Caco-2 (cell line): ENCODE measurements at places on chromosomes 13 and 19.

GRCh38 chr13:37345869-37346268 lies 240.4 kb upstream of the CSNK1A1L start:
- no peak for DNase-seq

DNA sequence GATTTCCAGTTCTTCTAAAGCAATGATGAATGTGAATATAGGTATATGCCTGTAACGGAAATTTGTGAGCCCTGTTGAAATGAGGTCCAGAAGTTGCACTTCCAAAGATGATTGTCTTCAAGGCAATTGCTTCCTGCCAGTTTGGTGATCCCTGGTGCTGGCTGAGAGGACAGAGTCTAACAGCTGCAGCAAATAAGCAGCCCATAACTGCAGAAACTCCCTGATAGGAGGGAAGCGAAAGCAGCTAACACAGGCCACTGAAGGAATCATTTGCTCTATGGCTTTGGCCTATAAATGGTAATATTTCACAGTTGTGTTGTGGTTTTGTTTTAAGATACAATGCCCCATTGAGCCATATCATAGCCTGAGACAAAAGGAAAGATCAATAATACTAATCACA lies 451.5 kb upstream of the MIR17HG start:
- no peak for DNase-seq

- DNase-seq = peak; percentile 14
These were observed 139.6 kb downstream of the CACNA1A start for GRCh38 chr19:13366529-13367143.

GRCh38 chr13:43783820-43784219 lies 3.0 kb downstream of the ENOX1 start:
- peak; percentile 57 for DNase-seq

DNA sequence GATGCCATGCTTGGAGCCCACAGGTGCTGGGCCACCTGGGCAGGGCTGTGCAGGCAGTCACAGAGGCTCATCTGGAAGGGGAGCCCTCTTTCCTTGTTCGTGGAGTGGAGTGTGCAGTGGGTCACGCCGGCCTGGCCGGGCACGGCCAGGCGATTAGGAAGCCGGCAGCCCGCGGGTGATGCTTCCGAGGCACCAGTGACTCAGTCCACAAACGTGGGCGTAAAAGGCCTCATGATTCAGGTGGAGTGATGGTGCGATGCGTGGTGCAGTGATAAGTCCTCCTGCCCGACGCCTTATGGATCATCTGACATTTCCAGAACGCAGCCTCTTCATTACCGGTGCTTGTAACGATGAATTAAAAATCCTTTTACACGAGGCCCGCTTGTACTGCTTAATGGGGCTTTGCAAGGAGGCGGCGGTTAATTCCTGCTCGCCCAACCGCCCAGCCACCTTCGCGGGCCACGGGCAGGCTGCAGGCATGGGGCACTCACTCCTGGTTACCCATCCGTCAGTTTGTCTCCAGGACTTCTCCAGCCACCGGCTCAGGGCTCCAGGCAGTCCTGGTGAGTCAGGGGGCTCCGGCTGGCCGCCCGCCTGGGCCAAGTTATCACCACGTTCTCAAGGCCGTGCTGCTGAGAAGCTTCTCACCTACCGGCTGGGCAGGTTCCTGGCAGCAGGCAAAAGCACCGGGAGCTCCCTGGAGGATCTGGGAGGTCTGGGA lies 172.4 kb downstream of the KDM4B start:
- DNase-seq = no peak

DNA sequence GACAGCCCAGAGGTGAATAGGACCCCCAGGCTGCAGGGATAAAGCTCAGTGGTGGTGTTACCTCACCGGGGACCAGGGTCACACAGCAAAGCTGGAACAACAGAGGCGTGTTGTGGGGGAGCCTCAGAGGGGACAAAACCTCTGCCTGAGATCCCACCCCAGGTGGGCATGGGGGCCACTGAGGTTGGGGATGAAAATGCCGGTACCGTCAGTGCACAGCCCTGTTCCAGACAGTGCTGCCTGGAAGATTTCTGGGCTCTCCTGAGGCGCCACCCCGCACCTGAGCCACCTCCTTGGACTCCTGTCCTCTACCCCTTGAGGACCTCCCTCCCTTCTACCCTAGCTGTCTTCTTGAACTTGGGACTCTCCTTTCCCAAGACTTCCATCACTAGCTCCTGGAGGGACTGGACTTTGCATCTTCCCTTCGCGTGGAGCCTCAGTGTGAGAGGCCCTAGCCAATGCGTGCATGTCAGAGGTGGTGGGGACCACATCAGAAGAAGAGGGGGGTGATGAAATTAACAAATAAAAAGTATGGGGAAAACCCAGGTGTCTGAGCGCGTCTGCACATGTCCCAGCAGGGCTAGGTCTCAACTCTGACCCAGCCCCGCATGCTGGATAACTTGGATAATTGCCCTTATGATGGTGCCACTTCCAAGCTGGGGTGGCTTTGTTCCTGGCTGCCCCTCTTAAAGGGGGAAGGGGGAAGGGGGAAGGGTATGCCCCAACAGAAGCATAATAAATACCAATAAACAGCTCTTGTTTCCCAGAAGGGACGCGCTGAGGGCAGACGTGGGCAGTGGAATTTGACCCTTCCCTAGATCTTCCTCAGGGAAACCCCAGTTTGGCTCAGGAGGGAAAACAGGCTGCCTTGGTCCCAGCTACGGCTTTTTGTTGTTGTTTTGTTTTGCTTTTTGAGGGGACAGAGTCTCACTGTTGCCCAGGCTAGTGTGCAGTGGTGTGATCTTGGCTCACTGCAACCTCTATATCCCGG lies 11.6 kb downstream of the CNFN start:
- no peak for DNase-seq
